ENCODE measurements at places on chromosomes 4 and X.
A peak's percentile ranks its signal among the peaks of the same experiment; 100 is the strongest.

- DNase-seq: no peak
These were observed 680.3 kb upstream of the DIAPH2 start for GRCh38 chrX:96004386-96004785.

DNA sequence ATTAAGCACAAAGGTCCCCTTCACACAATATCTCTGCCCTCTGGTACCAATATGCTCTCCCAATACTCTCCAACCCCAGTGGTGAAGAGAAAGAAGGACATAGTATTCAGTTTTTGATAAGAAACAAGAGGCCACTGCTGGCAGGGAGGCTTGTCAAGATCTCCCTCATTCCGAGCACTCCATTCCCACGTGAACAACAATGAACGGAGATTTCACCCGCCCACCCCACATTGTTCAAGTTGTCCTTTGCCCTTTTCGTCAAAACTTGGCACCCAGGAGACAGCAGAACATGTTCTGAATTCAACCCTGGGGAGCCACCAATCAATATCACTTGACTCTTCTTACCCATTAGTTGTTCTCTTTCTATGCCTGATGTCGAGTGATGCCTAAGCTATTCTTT is 54.2 kb upstream of the SLC25A4 start:
- DNase-seq: no peak

DNA sequence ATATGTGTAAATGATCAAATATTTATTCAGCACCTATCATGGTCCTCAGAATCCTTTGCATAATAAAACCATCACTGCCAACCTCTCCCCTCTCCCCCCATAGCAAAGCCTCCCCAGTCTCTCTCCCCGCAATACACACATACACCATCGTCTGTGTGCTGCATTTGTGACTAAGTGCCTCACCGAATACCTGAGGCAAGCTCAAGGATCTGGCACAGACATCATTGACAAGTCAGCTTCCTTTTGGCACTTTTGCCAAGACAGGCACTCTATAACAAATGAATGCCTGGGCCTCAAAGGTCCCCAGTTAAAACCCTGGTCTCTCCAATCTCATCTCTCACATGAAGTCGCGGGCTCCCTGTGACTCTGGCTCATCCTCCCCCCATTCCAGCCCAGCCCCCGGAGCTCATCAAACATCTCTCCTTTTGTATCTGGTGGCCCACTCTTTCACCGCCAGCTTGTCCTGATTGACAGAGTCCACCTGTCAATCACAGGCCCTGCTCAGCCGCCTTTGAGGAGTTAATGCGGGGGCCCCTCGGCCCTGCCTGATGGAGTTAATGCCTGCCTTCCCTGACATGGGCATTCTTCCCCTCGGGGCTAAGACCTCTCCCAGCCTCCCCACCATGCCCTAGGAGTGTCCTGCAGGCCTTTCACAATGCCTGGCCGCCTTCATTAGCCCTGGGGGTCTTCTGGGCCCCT is 135.8 kb upstream of the ATP6AP2 start:
- no peak for DNase-seq

GRCh38 chrX:132044953-132045352 is 21.9 kb downstream of the STK26 start:
- DNase-seq: no peak

DNA sequence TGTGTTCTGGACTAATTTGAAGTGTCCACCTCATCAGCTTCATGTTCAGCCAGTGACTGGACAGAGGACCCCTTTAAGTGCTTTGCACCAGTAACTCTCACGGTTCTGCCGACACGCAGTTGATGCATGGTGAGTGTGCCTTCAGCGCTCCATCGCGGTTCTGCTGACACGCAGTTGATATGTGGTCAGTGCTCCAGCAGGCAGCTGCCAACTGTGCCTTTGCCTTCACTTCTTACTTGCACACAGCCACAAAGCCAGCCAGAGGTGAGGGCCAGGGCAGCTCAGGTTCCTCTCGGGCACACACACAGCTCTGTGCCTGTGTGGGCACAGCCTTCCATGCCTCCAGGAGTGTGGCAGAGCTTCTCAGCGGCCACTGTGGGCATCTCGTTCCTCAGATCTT is 12.4 kb downstream of the NKX1-1 start:
- no peak for DNase-seq

DNA sequence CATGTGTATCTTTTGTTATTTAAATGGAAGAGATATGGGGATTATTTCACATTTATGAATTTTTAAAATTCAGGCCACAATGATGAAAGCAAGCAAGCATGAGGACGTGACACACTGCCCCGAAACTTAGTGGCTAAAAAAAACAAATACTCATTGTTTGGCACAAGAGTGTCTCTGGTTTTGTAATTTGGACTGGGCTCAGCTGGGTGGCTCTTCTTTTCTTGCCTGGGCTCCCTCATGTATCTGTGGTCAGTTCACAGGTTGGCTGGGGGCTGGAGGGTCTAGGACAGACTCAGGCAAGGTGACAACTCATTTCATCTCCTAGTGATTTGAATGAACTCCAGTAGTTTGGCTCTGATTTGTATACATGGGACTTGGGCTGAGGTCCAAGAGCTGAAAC is 238.4 kb upstream of the PRKX start:
- no peak for DNase-seq

GRCh38 chr4:120842031-120842430 is 80.5 kb downstream of the PRDM5 start:
- DNase-seq: no peak

DNA sequence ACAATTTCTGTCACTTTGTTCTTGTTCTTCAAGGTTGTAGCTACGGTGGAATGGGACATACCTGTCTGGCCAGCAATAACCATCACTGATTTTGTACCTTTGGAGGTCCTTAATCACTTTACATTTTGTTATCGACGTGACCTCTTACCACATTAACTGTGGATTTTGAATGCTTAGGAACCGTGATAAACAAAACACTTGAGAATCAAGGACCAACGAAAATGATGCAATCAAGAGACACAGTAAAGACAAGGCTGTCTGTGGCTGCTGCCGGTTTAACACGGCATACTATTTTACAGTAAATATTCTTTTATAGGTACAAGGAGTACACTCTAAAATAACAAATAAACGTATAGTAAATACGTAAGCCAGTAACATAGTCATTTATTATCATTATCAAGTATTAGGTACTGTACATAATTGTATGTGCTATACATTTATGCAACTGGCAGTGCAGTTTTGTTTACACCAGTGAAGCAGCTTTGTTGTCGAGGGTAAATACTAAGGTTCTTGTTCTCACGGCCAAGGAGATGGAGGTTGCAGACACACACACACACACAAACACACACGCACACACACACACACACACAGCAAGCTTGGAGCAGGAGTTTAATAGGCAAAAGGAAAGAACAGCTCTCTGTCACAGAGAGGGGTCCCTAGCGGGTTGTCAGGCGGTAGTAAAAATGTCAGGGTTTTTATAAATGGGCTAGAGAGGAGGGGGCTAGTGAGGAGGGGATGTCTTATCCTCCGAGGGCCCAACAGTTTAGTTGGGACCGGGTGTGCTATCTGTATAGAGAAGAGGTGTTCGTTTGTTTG is 194.7 kb upstream of the CXorf51B start:
- no peak for DNase-seq

DNA sequence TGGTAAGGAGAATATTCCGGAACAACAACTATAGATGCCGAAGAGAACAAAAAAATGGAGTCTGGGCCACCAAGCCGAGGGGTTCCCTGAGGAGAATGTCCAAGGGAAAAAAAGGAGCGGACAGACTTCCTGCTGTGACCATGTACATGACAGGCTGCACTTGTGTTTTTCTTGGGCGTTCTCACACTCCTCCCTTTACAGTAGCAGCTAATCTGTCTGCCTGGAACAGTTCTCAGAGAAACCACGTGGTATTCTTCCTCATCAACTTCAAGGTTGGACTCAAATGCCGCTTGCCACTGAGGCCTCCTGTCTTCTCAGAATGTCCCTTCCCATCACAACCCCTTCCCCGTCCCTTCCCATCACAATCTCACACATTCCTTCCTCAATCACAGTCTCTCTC is 30.8 kb upstream of the MTNR1A start:
- no peak for DNase-seq

- no peak for DNase-seq
These were observed 963.2 kb upstream of the PCDH7 start for GRCh38 chr4:29756966-29757365.

- DNase-seq: no peak
These were observed 795.0 kb downstream of the CENPC start for GRCh38 chr4:66750273-66750672.

DNA sequence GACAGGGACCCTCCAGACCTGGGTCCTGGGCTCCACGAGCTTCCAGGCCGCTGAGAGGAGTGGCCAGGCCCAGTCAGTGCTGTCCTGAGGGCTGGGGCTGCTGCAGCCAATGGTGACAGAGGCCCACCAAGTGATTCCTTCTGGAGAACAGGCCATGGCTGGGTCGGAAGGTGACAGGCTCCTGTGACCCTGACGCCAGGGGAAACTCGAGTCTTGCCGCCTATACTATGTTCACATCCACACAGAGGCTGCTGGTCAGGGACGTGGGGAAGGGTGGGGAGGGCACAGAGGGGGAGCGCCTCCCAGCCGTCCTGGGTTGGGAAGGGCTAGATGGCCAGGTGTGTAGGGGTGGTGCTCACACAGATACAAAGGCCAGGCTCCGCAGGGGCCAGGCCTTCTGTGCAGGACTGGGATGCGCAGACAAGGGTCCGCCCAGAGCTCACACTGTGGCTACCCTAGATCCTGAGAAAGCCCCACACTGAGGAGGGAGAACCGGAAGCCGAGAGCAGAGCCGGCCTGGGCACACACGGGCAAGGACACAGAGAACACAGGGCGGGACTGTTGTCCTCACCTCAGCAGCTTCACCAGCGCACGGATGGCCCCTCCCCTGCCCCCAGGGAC is 81.4 kb downstream of the HTRA3 start:
- DNase-seq: no peak

DNA sequence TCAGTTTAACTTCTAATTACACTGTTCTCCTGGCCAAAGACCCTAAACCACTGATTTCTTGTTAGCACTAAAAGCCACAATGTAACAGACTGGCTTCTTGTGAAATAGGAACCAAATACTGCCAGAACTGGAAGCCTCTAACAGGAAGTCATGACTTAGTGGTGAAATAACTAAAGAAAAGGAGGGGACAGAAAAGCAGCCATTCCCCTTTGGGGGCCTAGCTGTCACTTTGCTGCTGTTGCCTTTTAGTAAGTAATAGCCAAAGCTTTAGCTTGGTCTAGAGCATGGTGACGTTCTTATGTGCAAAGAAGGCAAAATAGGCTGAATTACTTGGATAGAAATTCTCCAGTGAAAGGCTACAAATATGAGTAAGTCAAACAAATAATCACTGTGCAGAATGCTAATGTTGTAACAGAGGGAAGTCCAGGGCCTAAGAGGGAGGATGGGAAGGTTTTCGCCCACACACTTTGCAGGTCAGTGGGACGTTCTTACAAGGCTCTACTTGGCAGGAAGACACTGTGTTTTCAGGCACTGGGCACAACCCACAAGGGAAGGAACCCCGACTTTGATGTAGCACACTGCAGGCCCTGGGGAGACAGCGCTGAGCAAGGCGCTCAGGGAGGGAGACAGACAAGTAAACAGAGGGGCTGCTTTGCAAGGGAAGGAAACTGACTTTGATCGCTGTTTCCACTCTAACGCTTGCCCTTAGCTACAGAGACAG is 16.7 kb downstream of the GAB3 start:
- peak; percentile 65 for DNase-seq

- DNase-seq: no peak
These were observed 31.8 kb downstream of the WDR1 start for GRCh38 chr4:10084651-10085358.

- DNase-seq: no peak
These were observed 57.0 kb upstream of the ARSJ start for GRCh38 chr4:114036426-114036825.

DNA sequence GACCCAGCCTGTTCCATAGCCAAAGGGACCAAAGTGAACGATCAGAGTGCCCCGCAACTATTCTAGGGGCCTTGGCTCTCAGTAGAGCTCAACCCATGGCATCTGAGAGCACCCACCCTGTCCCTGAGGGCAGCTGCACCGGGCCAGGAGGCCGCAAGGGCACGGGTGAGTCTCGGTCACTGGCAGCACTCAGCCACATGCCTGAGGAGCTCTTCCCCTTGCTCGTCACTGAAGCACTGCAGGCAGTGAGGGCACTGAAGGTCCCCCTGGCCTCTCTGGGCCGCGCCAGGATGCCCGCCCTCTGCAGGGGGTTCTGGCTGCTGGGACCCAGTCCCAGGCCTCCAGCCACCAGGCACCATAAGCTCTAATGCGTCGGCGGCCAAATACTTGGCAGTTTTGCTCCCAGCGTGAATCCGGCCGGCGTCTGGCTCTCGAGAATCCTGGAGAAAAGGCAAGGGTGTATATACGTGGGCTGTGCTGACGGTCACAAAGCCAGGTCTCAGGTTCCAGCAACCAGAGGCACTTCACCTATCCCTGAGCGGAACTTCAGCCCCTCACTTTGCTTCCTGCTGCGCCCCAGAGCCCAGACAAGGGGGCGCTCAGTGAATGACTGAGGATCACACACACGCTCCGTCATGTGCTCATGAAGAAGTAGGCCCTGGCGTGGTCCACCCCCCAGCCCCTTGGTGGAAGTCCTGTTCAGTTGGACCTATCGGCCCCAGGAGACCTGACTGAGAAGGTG is 13.9 kb downstream of the TNIP2 start:
- DNase-seq: no peak

- DNase-seq: no peak
These were observed 3.8 kb upstream of the ADH1B start for GRCh38 chr4:99324979-99325378.

- peak; percentile 66 for DNase-seq
These were observed 12.0 kb upstream of the CD38 start for GRCh38 chr4:15765910-15766697.

GRCh38 chr4:6478546-6479220 is 6.3 kb upstream of the PPP2R2C start:
- no peak for DNase-seq

DNA sequence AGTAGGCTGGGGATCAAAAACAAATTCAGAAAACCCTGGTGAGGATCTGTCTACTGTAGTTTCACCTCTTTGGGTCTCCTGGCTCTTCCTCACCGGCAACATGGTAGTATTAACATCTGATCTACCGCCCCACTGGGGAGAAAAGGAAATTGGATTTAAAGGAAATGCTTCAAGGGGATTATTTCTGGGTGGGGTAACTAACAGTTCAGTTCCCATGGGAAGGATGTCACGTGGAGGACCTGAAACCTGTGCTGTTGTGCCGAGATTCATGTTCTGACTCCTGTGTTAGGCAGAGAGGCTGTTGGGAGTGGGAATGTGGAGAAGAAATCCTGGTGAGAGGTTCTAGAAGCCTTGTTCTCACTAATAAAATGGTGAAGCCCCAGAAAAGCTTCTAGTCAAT is 254.4 kb downstream of the BCOR start:
- no peak for DNase-seq

DNA sequence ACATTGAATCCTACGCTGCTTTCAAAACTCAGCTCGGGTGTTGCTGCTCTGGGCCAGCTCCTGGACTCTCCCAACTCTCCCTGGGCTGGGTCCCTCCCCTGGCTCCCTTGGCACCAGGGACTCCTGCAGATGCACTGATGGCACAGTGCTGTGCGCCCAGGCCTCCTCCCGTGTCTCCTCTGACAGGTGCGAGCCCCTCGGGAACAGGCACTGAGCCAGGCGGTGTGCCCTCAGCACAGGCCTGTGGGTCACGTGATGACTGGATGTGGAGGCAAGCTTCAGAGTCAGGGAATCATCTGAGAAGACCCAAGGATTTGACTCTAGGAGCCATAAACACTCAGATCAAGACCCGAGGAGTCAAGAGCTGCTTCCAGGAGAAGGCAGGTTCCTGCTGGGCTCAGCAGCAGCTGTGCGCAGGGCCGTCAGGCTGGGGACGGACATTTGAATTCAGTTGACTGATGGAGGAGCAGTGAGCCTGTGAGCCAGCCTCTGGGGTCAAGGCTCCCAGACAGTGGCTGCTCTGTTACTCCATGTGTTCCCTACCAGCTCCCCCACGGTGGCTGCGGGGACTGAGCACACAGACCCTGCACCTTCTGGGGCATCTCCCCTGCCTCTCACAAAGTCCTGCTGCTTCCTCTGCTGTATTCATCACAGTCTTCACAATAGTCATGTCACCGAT is 33.0 kb downstream of the NAT8L start:
- DNase-seq: no peak
